ENCODE measurements at places on chromosomes 4 and X. TPM values are rescaled to one million over a fixed set of nuclear protein-coding genes. Genes with fewer than 3 reads are reported as not detected.

DNA sequence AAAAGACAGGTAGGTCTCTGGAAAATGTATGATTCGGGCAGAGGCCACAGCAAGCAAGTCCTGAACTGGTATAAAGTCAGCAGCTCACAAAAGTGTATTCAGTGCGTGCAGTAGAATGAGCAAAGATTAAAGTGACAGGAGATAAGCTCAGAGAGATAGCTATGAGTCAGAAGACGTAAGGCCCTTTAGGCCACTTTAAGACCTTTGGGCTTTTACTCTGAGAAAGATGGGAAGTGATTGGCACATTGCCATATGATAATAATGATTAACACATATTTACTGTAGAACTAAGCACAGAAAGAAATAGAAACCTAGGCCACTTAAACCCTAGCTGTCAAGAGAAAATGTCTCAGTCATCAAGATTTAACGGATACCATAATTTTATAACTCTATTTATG, 51.7 kb downstream of the TBCK start:
- no peak for DNase-seq

Gene KCND1
- 0.82 TPM for polyA plus RNA-seq

- peak; percentile 62 for DNase-seq
These were observed 155.8 kb downstream of the ANTXR2 start for GRCh38 chr4:79917246-79917645.

DNA sequence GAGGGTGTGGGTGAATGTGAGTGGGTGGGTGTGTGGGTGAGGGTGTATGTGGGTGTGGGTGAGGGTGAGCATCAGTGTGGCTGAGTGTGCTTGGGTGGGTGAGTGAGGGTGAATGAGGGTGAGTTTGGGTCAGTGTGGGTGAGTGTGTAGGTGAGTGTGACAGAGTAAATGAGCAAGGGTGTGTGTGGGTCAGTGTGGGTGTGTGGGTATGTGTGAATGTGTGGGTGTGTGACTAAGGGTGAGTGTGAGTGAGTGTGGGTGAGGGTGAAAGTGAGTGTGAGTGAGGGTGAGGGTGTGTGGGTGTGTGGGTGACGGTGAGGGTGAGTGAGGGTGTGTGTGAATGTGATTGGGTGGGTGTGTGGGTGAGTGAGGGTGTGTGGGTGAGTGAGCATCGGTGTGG, 1676.7 kb upstream of the TENM3 start:
- no peak for DNase-seq

Gene EPHA5
- 0.37 TPM for polyA plus RNA-seq

DNA sequence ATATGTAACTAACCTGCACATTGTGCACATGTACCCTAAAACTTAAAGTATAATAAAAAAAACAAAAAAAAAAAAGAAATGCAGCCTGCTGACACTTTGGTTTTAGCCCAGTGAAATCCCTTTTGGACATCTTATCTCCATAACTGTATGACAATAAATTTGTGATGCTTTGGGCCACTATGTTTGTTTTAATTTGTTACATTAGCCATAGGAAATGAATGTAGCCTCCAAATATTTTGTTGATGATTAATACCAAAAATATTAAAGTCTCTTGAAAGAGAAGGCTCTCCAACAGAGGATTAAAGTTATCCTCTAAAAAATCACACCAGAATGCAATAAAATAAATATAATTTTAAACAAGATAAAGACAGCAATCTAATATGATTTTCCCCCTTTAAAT, 852.7 kb upstream of the SLIT2 start:
- DNase-seq: no peak

- peak; percentile 18 for DNase-seq
These were observed 175.8 kb upstream of the TECRL start for GRCh38 chr4:64584981-64585557.

Gene DYNLT3
- polyA plus RNA-seq: 137 TPM

Gene CFAP99
- 3.8 TPM for polyA plus RNA-seq

Gene PNMA3
- polyA plus RNA-seq: 4.1 TPM

Gene ASB11
- polyA plus RNA-seq: not detected

DNA sequence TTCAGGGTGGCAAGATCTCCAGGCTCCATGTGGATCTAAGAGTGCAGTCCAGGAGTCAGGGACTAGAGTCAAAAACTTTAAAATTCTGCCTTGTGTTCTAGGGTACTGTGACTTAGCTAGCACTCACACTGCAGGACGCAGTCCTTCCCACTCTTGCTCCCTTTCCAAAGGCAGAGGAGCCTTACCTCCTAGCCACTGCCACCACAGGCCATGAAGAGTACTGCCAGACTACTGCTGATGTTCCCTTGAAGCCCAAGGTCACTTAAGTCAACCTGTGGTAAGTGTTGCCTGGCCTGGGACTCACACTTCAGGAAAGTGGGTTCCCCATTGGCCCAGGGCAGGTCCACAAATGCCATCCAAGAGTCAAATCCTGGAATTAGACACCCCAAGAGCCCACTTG, 632.2 kb downstream of the PCDH19 start:
- DNase-seq: no peak

DNA sequence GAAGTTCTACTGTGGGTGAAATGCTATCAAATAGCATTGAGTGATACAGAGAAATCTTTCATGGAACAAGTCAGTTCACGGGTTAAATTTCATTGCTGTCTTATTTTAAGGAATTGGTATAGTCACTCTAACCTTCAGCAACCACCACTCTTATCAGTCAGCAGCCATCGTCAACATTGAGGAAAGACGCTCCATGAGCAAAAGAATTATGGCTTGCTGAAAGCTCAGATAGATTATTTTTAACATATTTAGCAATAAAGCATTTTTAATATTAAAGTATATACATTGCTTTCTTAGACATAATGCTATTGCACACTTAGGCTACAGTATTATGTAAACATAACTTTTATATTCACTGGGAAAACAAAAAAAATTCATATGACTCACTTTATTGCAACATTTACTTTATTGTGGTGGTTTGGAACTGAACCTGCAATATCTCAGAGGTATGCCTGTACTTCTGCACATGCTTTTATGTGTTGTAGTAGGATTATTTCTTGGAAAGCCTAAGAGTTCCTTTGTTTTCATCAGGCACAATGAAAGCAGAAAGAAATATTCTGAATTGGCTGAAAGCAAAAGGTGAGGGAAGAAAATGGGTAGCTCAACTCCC, 586.7 kb downstream of the GBA3 start:
- no peak for DNase-seq

DNA sequence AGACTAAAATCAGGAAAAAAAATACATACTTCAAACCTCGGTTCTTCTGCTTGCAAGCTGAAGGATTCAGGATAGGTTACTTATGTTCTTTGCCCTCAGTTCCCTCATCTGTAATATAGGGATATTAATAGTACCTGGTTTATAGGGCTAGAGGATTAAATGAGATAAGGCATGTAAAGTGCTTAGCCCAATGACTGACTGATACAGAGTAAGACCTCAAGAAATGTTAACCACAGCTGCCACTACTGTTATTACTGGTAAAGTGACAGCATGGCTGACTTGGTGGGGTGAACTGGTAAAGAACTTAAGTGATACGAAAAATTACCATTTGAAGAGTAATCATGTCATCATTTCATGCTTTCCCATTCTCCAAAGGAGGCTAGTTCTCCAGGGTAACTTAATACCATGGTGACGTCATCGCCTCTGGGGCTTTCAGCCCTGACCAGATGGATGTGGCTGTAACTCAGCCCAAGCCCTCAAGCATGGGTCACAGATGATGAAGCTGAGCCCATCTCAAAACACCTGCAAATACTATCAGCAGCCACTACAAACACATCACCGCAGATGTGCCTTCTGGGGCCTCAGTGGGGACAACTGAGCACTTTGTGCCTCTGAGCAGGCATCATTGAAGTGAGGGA, 44.5 kb upstream of the SCML1 start:
- DNase-seq: no peak

Gene SLC9A7
- 3.9 TPM for polyA plus RNA-seq

DNA sequence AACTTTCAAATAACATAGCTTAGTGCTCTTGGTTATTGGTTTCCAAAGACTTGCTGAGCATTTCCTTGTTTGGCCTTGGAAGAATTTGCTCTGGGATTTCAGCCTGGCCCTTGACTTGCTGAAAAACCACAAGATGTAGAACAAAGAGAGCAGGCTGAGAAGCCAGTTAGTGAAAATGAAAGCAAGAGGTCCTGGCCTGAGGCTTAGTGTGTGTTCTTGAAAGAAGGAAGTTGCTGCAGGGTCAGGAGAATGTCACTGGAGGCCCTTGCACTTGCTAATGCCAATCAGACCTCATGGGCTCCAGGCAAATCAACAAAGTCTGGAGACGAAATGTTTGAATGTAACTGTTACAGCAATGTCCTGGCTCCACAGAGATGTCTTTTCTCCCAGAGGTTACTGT, 79.4 kb downstream of the SYNPO2 start:
- peak; percentile 67 for DNase-seq

Gene HTRA3
- 4.0 TPM for polyA plus RNA-seq

DNA sequence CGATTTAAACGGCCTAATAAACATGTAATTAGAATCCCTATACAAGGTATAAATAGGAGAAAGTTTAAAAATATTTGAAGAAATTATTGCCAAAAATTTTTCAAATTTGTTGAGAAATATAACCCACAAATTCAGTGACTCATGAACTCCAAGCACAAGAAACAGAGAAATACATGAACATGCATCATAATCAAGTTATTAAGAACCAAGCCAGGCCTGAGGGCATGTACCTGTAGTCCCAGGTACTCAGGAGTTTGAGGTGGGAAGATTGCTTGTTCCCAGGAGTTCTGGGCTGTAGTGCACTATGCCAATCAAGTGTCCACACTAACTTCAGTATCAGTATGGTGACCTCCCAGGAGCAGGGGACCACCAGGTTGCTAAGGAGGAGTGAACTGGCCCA, 341.9 kb downstream of the CAMK2D start:
- no peak for DNase-seq

GRCh38 chr4:184248216-184248615, 30.5 kb upstream of the ENPP6 start:
- no peak for DNase-seq

Gene RASL11B
- 2.8 TPM for polyA plus RNA-seq

GRCh38 chr4:42816880-42817400, 75.6 kb upstream of the GRXCR1 start:
- DNase-seq: no peak

Gene COX7B2
- polyA plus RNA-seq: not detected

Gene ADH7
- not detected for polyA plus RNA-seq

Gene FAM47A
- polyA plus RNA-seq: not detected

DNA sequence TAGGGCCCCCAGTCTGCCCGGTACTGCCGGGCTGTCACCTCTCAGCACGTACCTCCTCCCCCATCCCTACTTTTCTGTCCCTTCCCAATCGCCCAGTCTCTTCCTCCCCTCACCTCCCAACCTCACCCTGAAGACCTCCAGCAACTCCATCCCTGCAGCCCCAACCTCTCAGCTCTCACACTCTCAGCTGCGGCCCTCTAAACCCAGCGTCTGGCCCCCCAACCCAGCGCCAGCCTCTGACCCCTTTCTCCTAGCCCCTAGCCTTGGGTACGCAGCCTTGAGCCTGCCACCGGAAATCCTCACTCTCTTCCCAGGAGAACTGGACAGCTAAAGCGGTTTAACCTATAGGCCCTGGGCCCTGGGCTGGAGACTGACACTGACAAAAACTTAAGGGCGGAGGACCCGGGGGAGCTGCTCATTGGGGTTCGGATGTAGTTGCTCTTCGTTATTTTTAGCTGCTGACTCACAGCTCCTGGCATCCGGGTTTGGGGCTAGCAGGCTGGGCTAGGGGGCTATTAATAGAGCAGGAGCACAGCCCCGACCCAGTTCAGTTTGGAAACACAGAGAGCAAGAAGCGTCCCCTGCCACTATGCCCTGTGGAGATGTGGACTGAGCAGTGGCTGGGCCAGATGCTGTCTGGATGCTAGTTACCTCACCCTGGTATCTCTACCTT, 9.6 kb upstream of the DLG3 start:
- peak; percentile 37 for DNase-seq

DNA sequence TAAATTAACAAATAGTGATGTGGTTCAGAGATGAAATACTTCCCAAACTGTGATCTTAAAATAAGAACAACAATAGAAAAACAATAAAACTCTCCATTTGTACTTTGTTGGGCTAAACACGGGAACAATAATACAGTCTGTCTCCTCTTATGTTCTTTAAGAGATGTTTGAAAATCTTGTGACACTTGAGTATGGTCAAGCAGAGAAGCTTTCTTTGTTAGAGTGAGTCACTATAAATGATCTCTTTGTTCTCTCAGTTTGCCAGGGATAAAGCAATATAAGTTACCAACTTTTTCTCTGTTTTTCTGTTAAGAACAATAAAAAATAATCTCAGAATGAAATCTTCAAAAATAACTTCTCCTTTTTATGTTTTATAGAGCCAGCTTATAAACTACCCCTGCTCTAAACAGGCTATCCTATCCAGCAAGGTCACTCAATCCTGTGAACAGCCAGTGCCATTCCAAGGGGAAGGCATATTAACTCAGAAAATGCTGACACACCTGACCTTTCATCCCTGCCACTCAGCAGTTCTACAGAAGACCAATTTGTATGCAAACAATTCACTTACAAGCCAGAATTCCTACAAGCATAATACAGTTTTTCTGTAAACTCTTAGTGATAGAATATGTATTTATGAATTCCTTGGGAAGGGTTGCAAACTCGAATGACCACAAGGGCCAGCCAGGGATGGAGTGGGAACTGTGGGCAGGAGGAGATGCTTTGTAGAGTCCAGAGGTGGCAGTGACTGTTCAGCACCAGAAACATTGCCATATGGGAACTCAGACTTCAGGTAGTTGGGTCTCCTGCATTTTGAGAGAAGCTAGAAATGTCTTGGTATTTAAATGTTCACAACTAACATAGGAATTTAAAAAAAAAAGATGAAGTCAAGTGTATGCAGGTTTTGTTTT, 52.2 kb downstream of the AFM start:
- DNase-seq: no peak

All from adrenal gland (tissue), 19 donors.